ENCODE measurements at places on chromosomes 11 and 22.

DNA sequence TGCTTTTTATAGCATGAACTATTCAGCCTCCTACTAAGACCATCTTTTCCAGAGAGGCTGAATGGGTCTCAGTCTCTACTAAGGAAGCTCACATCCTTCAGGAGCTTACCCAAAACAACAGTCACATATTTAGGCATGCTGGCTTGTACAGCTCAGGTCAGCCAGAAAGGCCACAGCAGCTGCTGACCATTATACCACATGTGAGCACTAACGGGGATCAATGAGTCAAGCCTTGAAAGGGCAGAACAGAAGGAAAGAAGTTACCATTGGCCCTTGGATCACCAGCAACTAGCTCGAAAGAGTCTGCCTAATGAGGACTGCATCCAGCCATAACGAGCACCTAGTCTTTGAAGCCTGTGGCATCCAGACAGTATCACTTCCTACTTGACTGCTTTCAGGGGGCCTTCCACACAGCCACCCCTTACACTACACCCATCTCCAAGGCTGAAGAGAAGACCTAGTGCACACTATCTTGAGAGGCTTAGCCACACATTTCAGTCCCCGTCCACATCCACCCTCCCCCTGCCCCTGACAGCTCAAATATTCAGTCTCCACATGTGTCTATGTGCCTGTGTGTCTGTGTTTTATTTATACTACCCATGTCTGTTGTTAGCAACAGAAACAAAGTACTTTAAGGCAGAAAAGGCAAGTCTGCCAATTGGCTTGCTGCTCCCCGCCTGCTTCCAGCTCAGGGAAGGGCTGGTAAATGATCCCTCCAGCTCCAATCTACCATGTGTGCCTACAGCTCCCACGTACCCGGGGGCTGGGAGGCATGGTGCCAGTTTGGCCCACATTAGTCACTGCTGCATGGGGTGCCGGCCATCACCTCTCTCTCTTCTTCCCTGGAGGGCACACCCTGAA is 95.5 kb downstream of the RPL27A start:
- DNase-seq = no peak

GRCh38 chr11:2664376-2664775 is 35.4 kb downstream of the KCNQ1OT1 start:
- DNase-seq = no peak

DNA sequence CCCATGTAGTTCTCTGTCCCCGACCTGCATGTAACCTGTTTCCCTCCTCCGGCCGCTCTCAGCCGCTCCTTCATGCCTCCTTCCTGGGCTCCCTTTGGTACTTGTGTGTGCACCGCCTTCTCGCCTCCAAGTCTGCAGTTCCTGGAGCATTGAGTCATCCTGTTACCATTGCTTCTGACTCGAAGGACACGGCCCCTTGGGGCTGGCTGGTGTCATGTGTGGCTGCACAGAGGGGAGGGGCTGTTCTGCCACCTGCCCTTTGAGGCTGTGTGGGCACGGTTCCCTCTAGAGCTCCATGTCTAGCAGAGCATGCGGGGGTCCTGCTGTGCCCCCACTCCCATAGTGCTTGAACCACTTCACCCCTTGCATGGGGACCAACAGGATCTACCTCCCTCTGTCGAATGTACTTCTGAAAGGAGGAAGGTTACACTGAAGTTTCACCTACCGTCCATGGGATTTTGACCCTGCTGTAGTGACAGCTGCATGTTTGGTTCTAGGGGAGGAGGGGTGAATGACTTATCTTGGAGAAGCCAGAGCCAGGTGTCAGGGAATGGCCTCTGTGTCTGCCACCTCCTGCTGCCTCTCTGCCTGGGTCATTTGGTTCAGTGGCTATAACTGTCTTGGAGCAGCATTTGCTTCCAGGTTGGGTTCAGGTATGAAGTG is 39.6 kb downstream of the BCR start:
- DNase-seq = peak; percentile 28

DNA sequence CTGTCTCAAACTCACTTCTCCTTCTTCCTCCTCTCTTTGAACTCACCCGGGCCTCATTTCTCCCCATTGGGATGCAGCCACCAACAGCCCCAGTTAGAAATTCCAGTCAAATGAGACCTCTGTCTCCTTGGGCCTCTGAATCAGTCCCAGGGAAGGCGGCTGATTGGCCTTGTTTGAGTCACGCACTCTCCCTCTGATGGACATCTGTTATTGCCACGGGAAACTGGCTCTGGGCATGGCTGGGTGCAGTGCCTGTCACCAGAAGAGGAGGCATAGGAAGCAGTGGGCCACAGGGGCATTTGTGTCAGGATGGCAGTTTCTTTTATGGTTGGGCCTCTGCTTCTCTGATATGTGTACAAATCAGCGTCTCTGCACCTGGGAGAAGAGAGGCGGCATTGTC is 9.6 kb upstream of the WNT11 start:
- DNase-seq = no peak

DNA sequence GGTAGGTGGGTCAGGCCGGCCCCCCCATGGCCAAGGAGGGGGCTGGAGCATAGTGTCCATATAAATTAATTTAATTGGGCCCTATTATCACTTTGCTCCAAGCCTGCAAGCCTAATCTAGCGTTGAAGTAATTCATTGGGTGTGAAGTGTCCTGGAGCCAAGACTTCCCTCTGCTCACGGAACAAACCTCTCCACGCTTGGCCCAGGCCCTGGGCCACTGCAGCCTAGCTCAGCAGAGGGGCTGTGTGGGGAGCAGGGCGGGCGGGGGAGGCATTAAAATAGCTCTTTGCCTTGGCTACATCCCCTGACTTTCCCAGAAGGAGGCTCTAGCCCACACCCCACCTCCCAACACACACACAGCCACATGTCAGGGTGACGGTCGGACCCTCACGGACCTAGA is 73.5 kb downstream of the THAP12 start:
- no peak for DNase-seq

DNA sequence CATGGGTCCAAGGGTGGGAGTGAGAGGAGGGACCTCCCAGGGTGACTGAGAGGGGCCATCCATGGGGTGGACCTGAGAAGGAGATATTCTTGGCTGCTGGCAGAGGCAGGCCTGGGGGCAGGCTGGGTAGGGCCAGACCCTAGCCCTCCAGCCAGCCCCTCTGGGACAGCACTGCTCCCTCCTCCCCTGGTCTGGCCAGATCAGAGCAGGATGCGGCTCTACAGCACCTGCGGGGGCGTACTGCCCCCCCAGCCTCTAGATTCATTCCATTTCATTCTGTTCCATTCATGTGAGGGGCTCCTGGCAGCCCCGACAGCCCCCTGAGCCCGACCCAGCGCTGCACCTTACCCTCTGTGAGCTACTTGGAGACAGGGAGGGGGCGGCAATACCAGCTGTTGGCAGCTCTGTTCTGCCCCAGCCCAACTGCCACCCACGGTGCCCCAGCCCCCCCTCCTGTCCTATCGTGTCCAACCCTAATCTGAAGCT is 34.3 kb upstream of the MYRF start:
- no peak for DNase-seq

GRCh38 chr11:81492923-81493445 is 1240.7 kb downstream of the FAM181B start:
- no peak for DNase-seq

GRCh38 chr11:30018495-30018894 is 1.7 kb upstream of the KCNA4 start:
- no peak for DNase-seq

DNA sequence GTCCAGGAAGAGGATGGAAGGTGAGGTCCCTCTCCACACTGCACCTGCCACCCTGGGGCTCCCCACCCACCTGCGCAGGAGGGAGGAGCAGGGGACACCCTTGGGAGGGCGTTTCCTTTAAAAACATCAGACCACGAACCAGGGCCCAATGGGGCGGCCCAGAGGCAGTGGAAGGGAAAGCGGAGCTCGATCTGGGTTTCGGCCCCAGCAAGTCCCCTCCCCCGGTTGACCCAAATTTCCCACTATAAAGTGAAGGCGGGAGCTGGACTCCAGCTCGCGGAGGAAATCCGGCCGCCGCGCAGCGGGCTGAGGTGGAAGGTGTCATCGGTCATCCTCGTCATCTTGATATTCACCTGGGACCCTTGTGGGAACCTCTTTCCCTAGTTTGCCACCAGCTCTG is 99.3 kb downstream of the WNT7B start:
- no peak for DNase-seq

GRCh38 chr11:2166091-2166851 is 5.3 kb upstream of the INS start:
- DNase-seq = peak; percentile 22

DNA sequence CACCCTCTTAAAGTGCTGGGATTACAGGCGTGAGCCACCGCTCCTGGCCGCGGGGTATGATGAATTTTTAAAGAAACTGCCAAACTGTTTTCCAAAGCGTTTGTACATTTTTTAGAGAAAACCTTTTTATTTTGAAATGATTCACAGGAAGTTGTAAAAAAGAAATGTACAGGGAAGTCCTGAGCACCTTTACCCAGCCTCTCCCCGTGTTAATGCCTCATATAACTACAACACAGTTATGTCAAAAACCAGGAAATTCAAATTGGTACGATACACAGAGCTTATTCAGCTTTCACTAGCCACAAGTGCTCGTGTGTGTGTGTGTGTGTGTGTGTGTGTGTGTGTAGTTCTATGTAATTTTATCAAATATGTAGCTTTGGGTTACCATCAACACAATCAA is 7.0 kb upstream of the FAM118A start:
- DNase-seq = no peak

GRCh38 chr11:73945396-73945795 is 5.4 kb upstream of the DNAJB13 start:
- no peak for DNase-seq

DNA sequence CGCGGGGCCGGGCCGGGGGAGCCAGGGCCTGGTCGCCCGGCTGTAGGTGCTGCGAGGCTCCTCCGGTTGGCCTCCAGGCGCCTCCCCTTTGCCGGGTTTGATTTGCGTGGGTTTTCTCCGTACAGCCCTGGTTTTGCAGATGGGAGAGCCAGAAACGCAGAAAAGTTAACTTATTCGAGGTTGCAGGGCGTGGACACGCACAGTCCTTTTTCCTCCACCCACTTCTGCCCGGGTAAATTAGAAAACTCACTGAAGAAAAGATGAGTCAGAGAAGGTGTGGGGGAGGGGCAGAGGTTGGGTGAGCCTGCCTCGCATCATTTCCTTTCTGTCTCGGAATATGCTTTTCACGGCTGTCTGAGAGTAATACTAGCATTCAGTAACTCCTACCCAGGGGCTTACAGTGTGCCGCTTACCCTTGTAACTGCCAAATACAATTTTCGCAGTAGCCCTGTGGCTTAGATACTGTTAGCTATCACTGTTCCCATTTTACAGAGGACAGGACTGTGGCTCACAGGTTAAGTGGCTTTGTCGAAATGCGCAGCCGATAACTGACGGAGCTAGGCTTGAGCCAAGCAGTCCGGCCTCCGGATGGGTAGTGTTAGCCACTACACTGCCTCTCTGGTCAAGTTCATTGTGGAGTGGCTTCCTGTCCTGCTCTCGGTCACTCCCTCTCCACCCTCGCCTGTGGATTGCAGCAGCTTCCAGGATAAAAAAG is 812 bp downstream of the FADD start:
- peak; percentile 89 for DNase-seq

DNA sequence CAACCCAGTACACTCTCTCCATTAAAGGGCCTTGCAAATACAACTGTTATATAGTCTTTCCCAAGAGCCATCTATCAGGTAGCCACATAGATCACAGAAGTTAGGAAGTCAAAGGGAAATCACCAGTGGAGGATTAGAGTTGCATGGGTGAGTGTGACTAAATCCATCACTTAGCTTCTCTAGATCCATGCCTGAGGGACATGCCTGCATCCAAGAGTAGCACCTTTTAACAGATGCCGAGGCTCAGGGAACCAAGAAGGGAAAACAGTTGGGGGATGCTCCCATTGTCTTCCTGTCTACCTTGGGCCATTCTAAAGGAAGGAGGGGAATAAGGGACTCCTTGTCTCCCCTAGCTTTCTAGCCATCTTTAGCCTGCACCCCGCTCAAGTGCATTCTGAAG is 77.9 kb downstream of the XRRA1 start:
- DNase-seq = no peak

DNA sequence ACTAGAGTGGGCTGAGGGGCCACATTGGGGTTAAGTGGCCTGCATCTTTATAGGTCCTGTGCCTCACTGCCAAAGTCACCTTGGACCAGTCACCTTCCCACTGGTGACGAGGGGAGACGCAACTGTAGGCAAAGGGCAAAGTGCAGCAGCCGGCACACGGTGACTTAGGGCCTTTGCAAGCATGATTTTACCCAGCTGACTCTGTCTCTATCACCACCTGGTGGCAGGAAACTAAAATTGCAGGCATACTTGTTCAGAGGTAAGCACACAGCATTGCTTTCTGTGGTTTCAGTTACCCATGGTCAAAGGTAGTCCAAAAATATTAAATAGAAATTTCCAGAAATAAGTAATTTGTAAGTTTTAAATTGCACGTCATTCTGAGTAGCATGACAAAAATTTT is 1164.4 kb downstream of the BRD1 start:
- DNase-seq = no peak

GRCh38 chr22:46229701-46230100 is 20.4 kb downstream of the CDPF1 start:
- DNase-seq = no peak

DNA sequence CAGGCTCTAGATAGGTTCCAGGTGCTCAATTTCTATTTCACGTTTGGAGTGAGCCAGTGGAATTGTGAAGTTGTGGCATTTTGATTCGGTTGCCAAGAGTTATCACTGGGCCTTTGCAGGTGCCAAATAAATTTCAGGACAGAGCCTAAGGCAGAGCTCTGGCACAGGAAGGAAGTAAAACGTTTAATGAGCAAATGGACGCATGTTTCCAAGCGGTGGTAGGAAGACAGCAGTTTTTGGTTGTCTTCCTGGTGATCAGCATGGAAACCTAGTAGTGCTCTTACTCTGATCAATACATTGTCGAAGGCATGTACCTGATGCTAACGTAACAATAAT is 452 bp downstream of the BIRC3 start:
- DNase-seq = no peak

DNA sequence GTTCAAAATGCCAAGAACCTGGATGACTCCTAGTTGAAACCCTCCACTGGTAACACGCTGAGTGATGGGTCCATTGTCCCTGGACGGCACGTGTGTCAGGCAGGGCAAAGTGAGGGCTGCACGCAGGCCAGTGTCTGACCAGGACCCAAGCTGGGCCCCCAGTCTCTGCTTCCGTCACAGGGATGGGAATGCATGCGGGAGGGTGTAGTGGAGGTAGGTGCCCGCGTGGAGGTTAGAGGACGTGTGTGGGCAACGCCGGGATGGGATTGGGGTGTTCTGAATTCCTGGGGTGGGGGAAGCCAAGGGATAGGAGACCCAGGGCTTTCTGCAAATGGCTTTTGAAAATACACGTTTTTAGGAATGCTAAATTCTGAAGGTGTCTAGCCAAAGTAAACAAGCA is 943.3 kb downstream of the BRD1 start:
- DNase-seq = no peak

GRCh38 chr11:15300341-15300740 is 185.6 kb downstream of the INSC start:
- DNase-seq = no peak

GRCh38 chr11:11464555-11464954 is 111.5 kb upstream of the CSNK2A3 start:
- no peak for DNase-seq

- no peak for DNase-seq
Observed at GRCh38 chr11:27328614-27329013, 34.4 kb downstream of the CCDC34 start.

Data from CD4-positive, alpha-beta T cell treated with Interleukin-21 for 1 hour (primary cell).